NCI-H2171 (cell line): ENCODE measurements at places on chromosomes 5 and 9.
A peak's percentile ranks its signal among the peaks of the same experiment; 100 is the strongest.

DNA sequence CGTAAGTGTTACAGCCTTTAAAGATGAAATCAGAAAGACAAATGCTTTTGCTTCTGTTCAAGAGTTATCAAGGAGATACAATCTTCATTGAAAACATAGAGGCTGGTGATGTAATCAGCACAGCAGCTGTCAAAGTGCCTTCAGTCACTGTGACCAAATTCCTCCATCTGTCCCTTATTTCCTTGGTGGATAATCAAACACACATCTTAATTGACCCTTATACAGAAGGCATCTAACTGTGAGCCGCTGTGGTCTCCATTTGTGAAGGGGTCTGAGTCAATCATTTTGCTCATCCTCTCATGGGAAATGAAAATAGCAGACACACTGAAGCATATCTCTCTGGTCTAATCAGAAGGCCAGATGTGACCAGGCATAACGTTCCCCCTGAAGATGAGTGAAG lies 130.1 kb upstream of the TLR4 start:
- DNase-seq, result peak; percentile 63

DNA sequence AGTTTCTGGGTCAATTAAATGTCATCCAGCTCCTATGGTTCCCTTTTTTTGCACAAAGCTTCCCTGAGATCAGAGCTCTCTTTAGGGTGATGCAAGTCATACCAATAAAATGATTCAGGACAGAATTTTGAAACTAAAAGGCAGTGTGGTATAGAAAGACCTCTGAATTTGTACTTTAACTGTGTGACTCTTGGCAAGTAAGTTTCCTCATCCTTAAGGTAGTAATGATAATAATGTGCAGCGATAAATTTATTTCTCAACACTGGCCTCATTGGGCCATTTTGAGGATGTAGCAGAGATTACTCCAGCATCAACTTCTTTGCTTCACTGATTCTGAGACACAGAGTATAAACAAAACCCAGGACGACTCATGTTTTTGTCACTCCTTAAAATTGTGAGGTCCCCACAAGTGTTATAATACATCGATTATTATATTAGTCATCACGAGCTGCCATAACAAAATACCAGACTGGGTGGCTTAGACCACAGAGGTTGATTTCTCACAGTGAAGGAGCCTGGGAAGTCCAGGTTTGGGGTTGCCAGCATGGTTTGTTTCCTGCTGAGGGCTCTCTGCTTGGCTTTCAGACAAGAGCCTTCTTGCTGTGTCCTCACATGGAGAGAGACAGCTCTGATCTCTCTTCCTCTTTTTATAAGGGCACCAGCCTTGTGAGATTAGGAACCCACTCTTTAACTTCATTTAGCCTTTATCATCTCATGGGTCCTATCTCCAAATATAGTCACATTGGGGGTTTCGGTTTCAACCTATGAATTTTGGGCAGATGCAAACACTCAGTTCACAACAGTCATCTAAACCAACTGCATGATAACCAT lies 293.0 kb downstream of the ZNF608 start:
- no peak for DNase-seq

- no peak for DNase-seq
Measured at GRCh38 chr9:13281356-13282016, 2.0 kb upstream of the MPDZ start.

GRCh38 chr5:139660923-139661814 lies 13.0 kb downstream of the CXXC5 start:
- DNase-seq, result no peak

DNA sequence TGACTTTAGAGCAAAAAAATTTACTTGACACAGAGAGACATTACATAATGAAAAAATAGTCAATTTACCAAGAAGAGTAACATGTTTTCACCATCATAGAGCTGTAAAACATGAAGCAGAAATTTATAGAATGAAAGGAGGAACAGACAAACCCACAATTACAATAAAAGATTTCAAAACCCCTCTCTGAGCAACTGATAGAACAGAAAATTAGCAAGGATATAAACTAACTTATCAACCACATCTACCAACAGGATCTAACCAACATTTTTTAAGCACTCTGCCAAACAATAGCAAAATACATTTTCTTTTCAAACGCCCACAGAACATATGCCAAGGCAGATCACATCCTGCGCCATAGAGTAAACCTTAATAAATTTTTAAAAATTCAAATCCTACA lies 17.9 kb downstream of the SLCO4C1 start:
- DNase-seq, result no peak

GRCh38 chr9:90458485-90458884 lies 184.1 kb downstream of the DIRAS2 start:
- no peak for DNase-seq

GRCh38 chr5:33832404-33833236 lies 59.2 kb downstream of the ADAMTS12 start:
- DNase-seq, result no peak

GRCh38 chr9:94921656-94922055 lies 195.2 kb downstream of the AOPEP start:
- no peak for DNase-seq

DNA sequence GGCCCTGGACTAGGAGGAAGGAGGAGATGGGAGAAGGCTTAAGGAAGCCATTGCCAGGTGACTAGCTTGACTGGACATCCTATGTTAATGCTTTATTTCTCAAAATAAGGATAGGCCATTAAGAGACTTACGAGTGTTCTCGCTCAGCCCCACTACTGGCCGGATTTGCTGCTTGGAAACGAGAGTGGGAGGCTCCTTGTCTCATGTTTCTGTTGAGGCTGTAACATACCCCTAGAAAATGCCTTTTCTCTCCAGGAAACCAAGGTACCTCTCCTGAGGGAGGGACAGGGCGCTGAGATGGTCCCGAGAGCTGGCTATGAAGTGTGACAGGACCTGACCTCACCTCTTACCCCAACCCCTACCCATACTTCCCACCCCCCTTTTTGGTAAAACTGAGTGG lies 60.0 kb downstream of the RALGPS1 start:
- no peak for DNase-seq

- no peak for DNase-seq
Measured at GRCh38 chr9:18007621-18008020, 428.8 kb downstream of the SH3GL2 start.

DNA sequence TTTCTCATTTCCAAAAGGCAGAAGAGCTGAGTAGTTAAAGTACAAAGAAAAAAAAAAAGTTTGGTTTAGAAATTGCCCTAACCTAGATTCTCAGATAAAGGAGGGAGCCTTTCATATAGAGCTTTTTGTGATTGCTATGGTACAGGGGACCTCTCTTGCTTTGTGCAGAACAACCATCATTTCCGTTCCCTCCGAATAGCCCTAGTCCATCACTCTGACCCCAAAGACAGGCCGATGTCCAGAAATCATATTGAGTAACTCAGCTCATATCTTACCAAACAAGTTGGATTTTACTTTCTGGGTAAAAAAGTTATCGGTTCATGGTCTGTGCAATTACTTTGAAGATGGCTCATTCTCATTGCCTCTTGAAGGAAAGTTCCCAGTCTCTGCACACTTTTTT lies 36.7 kb upstream of the COL15A1 start:
- no peak for DNase-seq

- DNase-seq, result no peak
Measured at GRCh38 chr5:80961376-80962281, 1.5 kb downstream of the RASGRF2 start.

DNA sequence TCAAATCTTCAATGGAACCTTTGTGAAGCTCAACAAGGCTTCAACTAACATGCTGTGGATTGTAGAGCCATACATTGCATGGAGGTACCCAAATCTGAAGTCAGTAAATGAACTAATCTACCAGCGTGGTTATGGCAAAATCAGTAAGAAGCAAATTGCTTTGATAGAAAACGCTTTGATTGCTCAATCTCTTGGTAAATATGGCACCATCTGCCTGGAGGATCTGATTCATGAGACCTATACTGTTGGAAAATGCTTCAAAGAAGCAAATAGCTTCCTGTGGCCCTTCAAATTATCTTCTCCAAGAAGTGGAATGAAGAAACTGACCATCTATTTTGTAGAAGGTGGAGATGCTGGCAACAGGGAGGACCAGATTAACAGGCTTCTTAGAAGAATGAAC lies 54.7 kb upstream of the TTC39B start:
- DNase-seq, result no peak

GRCh38 chr5:170603578-170604565 lies 100.1 kb downstream of the KCNIP1 start:
- no peak for DNase-seq

DNA sequence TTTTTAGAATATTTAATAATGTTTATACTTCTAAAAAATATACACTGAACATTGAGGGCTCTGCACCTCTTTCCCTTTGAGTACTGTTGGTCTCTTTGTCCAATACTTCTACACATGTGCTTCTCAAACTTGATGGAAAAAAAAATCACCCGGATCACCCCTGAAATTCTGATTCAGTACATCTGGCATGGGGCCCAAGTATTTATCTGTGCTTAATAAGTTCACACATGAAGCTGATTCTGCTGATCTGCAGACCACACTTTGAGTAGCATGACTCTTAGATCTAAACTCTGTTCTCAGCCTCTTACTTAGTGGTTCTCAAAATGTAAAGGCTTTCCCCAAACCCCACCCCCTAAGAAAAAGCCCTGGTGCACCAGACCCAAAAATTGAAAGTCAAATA lies 12.0 kb downstream of the RUSC2 start:
- no peak for DNase-seq

DNA sequence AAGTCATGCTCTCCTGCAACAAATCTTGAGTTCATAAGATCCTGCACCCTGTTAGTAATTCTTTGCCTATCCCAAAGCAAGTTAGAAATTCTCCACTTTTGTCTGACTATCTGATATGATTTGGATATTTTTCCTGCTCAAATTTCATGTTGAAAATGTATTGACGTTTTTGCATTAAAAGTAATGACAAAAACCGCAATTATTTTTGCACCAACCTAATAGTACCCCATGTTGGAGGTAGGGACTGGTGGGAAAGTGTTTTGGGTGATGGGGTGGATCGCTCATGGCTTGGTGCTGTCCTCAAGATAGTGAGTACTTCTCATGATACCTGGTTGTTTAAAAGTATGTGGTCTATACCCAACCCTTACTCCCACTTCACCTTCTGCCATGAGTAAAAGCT lies 713.4 kb downstream of the CDH18 start:
- no peak for DNase-seq

DNA sequence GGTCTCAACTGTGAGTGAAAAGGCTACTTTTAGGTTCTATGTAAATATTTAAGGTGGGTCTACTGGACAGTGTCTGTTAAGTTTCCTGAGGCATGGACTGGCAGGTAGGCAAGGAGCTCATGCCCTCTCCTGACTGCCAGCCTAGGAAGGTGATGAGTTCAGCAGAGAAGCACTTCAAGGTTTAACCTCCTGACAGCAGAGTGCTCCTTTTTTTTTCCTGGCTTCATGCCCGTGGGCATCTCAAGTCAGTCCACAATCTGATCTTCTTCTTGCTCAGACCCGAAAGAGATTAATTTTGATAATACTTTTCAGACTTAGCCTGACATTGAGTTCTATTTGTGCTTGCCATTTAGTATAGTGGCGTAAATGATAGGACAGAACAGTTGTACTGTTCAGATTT lies 241.9 kb upstream of the NREP start:
- DNase-seq, result no peak

GRCh38 chr5:77853353-77853907 lies 77.3 kb upstream of the TBCA start:
- no peak for DNase-seq

DNA sequence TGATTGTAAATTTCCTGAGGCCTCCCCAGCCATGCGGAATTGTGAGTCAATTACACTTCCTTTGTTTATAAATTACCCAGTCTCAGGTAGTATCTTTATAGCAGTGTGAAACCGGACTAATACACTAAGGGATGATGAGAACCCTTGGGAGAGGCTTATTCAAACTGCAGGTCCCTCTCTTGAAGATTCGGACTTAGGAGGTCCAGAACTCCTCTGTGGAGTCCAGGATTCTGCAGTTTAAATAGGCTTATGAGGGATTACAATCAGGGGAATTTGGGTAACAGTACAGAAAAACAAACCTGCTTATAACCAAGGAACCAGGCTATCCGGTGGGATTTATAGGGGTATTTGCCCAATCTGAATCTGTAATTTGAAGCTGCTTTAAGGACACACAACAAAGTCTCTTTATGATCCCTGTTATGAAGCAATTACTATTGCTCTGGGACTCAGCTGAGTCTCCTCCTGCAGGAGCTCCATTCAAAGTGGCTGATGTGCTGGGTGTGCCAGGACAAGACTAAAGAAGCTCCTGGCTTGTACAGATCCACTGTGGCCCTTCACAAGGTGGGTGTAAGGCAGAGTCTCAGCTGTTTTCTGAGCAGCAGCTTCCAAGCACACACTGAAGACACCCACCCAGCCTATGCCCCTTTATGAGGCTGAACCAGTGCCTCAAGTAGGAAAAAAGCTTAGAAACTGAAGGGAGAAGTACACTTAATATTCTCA lies 41.8 kb upstream of the LHFPL2 start:
- no peak for DNase-seq

DNA sequence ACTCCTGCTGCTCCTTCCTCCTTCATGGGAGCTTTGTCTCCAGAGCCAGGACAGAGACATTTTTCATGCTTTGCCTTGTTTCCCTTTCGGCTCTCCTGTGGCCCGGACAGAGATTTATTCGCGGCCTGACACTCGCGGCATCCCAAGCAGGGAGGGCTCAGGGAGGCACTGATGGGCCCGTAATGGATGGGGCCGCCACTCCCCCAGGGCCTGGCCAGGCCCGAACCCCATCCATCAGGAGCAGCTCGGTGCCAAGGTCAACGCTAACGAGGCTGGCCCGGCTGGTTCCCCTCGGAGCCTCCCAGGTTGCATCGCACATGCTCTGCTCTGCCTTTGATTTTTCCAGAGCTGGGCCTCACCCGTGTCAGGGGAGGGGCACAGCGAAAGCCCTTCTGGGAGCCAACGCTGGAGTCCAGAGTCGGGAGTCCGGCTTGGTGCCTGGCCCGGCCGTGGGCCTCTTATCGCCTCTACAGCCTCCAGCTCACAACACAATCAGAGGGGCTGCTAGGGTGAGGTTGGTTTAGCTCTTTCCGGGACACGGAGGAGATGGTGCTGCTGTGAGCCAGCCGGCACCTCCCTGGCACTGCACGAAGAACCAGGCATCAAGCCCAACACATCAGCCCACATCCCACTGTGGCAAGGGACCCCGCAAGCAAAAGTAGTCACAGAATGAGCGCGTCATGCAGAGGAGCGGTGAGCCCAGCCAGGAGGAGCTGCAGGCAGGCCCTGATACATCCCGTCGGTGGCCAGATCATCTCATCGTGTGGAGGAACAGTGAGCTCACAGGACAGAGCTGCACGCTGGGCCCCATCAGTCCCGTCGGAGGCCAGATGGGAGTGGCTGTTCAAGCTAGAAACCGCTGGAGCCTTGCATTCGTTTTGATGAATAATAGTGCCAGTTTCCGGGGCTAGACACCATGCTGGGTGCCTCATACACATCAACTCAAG lies 72.2 kb upstream of the BARHL1 start:
- no peak for DNase-seq

- no peak for DNase-seq
Measured at GRCh38 chr9:16524078-16524477, 346.4 kb downstream of the BNC2 start.

- DNase-seq, result peak; percentile 16
Measured at GRCh38 chr5:115735108-115735998, 81.1 kb downstream of the CDO1 start.
